ENCODE measurements at places on chromosomes 6 and 20.

GRCh38 chr6:149567945-149568585 is 1.9 kb downstream of the GINM1 start:
- no peak for DNase-seq

- DNase-seq = no peak
These were observed 3.4 kb upstream of the HELZ2 start for GRCh38 chr20:63577317-63577894.

GRCh38 chr20:61758564-61759200 is 307.0 kb downstream of the TAF4 start:
- DNase-seq = no peak

GRCh38 chr20:17912916-17913315 is 55.7 kb downstream of the SNX5 start:
- DNase-seq = no peak

DNA sequence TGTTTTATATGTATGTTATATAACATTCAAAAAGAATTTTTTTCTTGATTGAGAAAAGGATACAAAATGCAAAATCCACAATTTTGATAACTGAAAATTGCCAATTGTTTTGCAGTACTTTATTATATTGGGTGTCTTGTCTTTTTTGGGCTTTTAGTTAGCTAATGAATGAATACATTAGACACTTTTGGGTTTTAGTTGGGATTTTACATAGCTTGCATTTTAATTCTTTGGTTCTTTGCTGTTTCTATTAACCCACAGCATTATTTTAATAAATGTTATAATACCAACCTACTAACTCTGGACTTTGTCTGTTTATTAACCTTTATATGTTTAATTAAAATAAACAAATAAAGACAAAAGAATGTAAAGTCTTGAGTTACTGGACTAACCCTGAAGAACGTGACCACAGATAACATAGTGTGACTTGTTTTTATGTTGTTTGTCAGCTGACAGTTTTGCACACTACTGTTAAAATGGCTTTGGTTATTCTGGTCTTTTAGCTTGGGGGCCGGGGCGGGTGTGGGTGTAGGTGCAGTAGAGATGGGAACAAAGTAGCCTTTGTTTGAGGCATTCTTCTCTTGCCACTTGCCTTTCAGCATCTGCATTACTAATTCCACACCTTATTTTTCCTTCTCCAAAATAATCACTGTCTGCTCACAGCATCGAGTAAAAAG is 159.1 kb downstream of the QKI start:
- DNase-seq = no peak

DNA sequence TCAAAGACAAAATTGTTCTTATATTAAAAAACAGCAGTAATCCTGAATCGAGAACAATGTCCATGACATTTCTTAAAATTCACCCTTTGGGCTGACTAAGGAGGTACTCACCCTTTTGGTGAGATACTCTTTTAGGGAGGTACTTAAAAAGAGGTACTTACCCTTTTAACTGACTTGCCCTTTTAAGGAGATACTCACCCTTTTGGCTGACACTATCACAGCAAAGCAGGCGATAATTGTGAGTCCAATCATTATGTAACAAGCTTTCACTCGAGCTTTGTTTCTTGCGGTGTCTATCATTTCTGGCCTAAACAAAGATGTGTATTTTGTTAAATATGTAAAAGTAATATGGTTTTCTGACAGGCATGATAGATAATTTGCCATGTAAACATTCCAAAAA is 3.7 kb downstream of the FAM162B start:
- DNase-seq = no peak

DNA sequence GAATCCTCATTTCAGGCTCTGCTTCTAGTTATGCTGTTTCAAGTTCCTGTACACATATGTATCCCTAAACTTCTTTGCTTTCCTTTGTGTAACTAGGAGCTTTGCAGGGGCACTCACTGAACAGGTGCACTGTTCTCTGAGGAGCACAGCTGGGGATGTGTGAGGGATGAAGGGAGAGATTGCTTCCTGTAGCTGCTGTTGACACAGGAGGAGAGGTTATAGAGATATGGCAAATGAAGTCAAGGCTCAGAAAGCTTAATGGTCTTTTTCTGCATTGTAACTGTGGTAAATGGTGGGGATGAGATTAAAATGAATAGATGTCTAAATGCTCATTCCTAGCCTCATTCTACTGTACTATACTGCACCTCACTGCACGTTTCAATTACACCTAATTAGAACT is 454.3 kb downstream of the BTBD3 start:
- DNase-seq = no peak

GRCh38 chr6:17632934-17633333 is 32.8 kb downstream of the FAM8A1 start:
- DNase-seq = no peak

- no peak for DNase-seq
These were observed 53.1 kb downstream of the TSPYL4 start for GRCh38 chr6:116200619-116201249.

DNA sequence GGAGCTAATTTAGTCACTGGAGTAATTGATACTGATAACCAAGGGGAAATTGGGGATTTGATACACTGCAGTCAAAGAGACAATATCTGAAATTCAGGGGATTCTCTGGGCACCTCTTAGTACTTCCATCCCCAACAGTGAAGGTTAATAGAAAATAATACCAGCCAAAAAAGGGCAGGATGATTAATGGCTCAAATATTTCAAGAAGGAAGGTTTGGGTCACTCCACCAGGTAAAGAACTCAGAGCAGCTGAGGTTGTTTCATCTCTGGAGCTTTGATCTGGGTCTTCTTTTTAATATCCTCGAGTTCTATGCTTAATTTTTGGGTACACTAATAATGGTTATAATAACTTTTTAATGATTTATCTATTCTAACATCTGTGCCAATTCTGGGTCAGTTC is 70.8 kb downstream of the CDKAL1 start:
- no peak for DNase-seq

DNA sequence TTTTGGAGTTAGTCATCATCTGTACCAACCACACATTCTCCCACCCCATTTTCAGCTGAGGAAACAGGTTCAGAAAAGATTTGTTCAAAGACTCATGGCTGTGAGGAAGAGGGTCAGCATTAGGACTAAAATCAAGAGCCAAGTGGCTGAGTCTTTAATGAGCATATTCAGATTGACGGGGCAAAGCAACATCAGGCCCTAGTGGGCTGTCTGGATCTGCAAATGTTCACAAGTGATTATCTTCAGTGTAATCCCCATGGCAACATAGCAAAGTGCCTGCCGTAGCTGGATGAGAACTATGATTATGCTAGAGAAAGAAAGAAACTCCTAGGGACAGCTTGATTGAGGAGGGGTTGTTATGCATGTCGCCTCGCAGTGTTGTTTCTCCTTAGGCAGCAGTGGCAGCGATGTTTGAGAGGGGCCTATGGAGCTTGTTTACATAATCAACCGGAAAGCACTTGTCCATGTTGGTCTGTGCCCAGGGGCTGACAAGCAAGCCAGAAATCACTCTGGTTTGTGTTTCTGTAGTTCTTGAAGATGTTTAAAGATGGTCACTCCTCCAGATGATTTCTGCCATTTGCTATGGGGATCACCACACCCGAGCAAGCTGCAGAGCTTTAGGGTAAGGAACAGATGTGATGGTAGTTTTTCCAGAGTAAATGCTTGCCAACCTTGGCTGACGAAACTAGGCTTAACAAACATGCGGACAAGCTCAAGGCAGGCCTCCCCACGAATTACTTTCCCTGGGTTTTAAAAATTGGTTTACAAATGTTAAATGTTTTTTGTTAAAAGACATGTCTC is 124.3 kb upstream of the MLIP start:
- DNase-seq = no peak

- no peak for DNase-seq
These were observed 21.9 kb upstream of the CDH22 start for GRCh38 chr20:46330072-46330763.

GRCh38 chr6:145895802-145896201 is 68.4 kb downstream of the SHPRH start:
- no peak for DNase-seq

- peak; percentile 25 for DNase-seq
These were observed 235.8 kb downstream of the NFATC2 start for GRCh38 chr20:51306521-51307358.

GRCh38 chr6:45174045-45174444 is 154.1 kb upstream of the RUNX2 start:
- DNase-seq = no peak

GRCh38 chr6:99871641-99872040 is 122.4 kb downstream of the MCHR2 start:
- DNase-seq = no peak

GRCh38 chr20:36147690-36148089 is 6.8 kb upstream of the EPB41L1 start:
- DNase-seq = no peak

GRCh38 chr6:113147544-113147943 is 709.6 kb upstream of the MARCKS start:
- no peak for DNase-seq

DNA sequence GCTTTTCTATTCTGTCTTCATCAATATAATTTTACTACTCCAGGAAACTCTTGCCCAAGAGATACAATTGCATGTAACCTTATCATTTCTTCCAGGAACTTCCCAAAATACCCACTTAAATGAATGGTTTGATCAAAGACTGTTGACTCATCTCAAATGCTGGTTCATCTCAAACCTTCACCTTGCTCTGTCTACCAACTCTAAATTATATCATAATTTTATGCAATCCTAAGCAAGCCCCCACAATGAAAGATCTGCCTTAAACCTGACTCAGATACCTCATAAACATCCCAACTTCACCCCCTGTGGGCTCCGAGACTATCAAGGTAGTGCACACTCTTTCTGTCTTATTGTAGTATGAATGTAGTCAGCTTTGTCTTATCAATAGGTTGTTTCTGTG is 65.5 kb upstream of the GCM1 start:
- DNase-seq = no peak

DNA sequence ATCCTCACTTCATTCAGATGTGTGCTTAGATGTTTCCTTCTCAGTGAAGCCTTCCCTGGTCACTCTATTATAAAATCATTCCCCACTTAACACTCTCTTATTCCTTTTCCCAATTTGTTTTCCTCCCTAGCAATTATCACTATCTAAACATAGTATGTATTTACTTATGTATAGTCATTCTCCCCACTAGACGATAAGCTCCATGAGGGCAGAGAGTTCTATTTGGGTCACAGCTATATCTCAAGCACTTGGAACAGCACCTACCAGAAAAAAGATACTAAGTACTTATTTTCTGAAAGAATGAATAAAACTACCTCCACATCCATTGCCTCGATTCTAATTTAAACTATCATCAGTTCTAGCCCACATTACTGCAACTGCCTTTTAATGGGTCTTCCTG is 36.5 kb downstream of the USP49 start:
- DNase-seq = no peak

DNA sequence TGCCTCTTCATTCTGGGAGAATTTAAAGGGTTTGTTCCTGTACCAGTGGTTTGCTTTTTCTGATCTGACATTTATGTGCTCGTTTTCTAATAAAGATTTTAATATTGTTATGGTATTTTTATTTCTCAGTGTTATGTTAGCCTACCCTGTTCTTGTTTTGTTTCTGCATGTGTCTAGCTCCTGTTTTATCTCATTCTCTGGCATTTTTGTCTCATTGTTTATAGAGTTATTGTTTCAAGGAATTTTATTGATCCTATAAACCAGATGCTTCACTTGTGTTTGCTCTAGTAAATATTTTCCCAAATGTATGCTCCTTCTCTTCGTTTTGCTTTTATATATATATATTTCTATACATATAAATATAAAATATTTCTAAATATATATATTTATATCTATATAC is 152.8 kb downstream of the PLCB1 start:
- DNase-seq = no peak

- DNase-seq = no peak
These were observed 355.1 kb downstream of the HAO1 start for GRCh38 chr20:7585126-7585679.

- DNase-seq = no peak
These were observed 12.4 kb upstream of the GMEB2 start for GRCh38 chr20:63639093-63639975.

DNA sequence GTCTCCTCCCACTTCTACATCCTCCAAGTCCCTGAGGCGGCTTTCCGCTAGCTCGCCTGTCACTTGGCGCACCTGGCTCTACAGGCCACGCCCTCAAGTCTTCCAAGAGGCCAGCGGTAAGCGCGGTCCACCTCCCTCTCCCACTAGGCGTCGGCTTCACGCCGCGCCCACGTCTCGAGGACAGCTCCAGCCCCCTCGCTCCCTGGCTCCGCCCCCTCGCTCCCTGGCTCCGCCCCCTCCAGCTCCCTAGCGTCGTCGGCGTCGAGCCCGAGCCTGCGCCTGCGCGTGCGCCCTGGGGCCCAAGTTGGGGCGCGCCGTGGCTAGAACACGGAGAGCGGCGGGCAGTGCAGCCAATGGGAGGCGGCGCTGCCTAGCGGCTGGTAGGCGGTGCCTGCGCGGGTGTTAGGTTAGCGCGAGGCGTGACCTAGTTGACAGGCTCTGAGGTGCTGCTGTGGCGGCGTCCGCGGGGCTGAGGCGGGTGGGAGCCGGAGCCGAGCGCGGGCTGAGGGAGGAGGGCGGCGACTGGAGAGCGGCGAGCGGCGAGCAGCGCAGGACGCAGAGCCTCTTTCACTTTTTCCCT is at the start of gene MACROD2:
TSS of gene MACROD2 (plus strand) at position 431 of the 580 bp plus-strand sequence.
- peak; percentile 80 for DNase-seq

DNA sequence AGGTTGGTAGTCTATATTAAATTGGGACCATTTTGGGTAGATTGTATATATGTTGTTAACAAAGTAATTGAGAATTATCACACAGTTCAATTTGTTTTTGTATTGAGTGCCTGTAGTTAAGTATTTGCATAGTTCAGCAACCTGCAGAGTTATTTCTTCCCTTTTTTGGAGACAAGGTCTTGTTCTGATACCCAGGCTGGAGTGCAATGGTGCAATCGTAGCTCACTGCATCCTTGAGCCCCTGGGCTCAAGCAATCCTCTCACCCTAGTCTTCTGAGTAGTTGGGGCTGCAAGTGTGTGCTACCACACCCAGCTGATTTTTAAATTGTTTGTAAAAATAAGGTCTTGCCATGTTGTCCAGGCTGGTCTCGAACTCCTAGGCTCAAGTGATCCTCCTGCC is 250.5 kb downstream of the UTRN start:
- DNase-seq = no peak

DNA sequence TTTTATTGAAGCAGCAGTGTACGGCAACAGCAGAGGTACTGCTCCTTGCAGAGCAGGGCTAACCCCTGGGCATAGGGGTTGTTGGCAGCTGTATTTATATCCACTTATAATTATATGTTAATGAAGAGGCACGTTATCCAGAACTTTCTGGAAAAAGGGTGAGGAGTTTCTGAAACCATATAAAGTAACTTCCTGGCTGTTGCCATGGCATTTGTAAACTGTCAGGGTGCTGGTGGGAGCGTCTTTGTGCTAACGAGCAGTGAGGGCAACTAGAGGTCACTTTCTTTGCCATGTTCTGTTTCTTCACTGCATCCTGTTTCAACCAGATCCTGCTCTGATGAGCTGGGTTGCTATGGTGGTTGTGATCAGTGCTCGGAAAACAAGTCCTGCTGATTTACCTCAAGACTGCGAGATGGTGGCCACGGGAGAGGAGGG is 11.1 kb upstream of the ARFGEF2 start:
- no peak for DNase-seq

- DNase-seq = no peak
These were observed 210.0 kb upstream of the SNX9 start for GRCh38 chr6:157613011-157613522.

GRCh38 chr20:49979030-49979832 is 3.5 kb upstream of the SNAI1 start:
- no peak for DNase-seq

- DNase-seq = no peak
These were observed 1.5 kb downstream of the PABPC1L start for GRCh38 chr20:44911264-44911921.

Data from urinary bladder (tissue), 4 donors.